NCI-H2029 (cell line): ENCODE measurements at places on chromosomes 11 and 22.

GRCh38 chr22:19448739-19449421, 1.4 kb upstream of the C22orf39 start:
- no peak for DNase-seq

DNA sequence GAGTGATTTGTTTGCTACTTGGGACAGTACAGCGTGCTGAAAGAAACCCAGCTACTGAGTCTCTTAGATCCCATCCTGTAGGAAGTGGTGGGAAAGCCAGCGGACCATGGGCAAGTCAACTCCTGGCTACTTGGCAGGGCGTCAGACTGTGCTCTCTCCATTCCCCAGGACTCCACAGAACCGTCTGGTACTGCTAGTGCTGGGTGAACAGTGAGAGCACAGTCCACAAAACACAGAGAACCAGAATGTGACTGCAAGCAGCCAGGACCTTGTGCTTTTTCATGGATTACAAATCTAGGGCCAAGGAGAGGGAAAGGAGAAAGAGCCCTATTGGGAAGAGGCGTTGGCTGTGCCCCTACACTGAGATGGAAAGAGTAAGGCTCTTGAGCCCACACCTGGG, 10.2 kb downstream of the BID start:
- no peak for DNase-seq

GRCh38 chr11:31240340-31240904, 129.1 kb downstream of the DCDC1 start:
- no peak for DNase-seq

GRCh38 chr22:49973018-49973961, 12.7 kb downstream of the PIM3 start:
- no peak for DNase-seq

DNA sequence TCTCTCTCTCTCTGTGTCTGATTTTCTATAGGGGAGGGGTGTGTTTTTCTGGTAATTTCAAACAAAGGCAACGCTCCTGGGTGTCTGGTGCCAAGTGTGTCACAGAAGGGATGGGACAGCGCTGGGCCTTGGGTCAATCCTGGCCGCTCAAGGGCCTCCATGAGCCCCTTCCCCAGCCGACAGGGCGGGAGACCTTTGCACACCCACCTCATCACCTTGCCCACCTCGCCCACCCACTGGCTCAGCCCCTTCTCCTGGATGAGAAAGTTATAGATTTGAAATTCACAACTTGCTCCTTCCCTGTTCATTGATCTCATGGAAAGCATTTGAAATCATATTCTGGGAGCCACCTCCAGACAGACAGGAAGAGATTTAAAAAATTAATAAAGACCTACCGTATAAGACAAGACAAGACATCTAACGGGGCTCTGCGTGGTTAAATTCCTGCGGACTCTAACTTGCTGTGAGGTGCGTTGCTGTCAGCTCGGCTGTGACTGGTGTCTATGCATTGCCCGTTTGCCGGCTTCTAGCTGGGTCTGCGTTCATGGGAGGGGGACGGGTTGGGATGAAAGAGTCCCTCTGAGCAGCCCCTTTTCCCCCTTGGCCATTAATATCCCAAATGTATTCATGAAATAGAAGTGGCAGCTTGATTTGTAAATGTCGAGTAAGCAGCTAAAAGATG, 27.0 kb downstream of the MPPED1 start:
- DNase-seq: no peak

DNA sequence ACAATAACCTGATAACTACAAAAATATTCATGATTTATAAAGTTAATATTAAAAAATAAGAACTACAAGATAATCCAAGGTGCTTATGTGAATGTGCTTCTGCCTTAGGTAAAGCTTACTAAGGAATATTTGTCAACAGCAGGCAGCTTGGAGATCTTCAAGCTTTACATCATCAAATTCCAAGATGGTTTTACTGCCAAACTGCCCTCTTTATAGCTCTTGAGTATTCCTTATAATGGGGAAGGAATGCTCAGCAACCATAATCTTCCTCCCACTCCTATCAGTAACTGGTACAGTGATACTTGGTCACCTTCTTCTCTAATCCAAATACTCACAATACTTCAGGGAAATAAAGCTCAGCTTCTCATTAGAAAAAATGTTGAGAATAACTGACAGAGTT, 30.1 kb downstream of the SBF2 start:
- DNase-seq: no peak

DNA sequence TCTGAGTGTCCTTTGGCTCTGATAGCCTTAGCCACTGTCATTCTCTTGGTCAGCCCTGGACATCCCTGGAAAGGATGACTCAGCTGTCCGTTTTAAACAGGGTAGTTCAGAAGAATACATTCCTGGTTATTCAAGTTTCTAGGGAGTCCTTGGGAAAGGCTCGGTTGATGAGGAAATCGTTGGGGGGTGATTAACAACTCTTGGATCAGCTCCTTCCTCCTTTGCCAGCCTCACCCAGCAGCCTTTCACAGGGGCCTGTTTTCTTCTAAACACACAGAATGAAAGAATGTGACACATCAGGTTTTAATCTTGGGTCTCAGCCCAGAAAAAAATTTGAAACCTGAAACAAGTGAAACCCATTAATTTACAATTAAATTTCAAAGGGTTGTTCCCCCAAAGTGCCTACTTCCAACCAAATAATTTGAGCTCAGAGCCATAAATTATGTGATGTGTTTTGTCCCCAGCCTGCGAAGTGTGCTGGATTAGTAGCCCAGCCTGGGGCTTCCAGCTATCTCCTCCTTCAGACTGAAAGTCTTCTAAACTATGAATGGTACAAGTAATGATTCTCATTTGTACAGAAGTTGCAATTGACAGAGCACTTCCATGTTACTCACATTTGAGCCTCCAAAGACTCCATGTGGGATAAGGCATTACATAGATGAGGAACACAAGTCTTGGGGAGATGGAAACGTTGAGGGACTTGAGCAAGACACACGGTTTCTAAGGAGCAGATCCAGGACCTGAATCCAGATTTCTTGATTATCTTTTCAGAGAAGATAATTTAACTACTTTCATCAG, 19.3 kb upstream of the MRGPRX2 start:
- DNase-seq: no peak

GRCh38 chr22:46596032-46596441, 24.1 kb upstream of the GRAMD4 start:
- DNase-seq: no peak

DNA sequence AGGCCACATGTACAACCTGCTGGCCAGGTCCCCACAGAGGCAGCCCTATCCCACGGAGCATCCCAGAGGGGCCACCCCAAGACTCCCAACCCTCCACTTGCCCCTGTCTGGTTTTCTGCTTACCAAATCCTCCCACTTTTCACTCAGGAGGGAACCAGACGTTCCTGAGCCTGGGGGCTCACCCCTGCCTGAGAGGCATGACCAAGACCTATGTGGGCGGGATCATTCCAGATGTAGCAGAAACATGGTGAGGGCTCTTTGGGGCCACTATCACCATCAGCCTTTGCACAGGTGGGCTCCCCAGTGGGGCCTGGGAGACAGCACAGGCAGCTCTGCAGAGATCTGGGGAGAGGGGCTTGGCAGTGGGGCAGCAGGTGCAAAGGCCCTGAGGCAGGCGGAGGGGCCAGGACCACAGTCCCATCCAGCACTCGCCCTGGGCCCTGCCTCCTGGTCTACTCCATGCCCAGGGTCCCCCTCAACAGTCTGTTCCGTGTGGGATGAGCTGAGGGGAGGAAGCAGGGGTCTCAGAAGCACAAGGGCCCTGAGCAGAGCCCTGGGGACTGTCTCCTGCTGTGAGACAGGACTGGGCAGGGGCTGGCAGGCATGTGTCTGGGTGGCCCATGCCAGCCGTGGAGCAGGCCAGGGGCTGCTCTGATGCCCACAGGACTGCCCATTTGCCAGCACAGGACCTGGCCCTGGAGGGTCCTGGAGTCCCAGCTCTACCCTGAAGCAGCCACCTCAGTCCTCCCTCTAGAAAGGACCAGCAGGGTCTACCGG, 9.4 kb downstream of the PIM3 start:
- no peak for DNase-seq

GRCh38 chr11:128660947-128661346, 32.9 kb upstream of the FLI1 start:
- no peak for DNase-seq
